ENCODE measurements at places on chromosomes 3 and 15.

DNA sequence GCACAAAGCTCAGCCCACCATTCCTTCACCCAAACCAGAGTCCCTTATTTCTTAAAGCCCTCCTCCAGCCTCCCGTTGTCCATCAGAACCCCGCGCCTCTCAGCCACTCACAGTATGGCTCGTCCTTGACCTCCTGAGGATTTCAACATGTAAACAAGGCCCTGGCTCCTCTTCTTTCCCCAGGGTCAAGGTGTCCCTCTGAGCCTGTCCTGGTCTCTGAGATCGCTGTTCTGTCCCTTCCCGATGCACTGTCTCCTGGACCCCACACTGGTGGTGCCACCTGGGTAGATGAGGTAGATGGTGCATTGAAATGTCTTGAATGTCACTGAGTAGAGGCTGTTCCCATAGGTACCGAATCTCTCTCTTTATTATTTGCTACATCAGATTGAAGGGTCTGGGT is 32.9 kb downstream of the MEX3B start:
- DNase-seq, result no peak

DNA sequence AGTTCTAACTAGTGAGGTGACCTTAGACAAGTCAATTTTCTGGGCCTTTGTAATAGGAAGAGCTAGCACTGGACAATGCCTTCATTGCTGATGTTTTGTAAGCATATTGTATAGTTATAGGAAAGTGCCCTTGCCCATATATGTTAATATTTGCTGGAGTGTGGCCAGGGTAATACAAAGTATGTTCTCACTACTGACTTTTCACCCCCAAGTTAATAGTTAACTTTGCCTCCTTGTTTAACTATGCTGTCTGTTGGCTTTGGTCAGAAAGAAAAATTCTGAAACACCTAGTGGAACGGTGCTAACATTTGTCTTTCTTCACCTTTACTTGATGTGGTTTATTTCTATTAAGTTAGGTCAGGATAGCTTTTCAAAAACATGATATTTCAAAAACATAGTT is 287.4 kb upstream of the CTNNB1 start:
- no peak for DNase-seq

GRCh38 chr15:80613762-80614365 is 81.2 kb upstream of the ABHD17C start:
- no peak for DNase-seq

DNA sequence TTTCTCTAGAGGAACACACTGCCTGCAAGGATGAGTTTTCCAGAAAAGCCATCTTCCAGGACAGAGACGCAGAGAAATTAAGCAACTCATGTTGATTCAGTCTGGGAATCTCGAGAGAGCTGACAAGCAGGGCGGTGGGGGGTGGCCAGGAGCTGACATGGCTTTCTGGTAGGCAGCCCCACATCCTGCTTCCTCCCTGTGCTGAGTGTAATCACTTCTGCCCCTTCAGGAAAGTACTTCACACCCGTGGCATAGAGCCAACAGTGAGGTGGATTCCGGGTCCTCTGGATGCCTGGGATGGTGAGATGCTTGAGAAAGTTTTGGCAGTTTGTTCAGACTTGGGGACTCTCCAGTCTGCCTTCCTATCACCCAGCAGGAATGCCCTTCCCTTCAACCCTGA is 221.1 kb downstream of the SLCO3A1 start:
- no peak for DNase-seq

GRCh38 chr3:148790851-148791735 is 36.5 kb upstream of the CPB1 start:
- no peak for DNase-seq

GRCh38 chr3:170058127-170058526 is 20.3 kb downstream of the GPR160 start:
- DNase-seq, result no peak

DNA sequence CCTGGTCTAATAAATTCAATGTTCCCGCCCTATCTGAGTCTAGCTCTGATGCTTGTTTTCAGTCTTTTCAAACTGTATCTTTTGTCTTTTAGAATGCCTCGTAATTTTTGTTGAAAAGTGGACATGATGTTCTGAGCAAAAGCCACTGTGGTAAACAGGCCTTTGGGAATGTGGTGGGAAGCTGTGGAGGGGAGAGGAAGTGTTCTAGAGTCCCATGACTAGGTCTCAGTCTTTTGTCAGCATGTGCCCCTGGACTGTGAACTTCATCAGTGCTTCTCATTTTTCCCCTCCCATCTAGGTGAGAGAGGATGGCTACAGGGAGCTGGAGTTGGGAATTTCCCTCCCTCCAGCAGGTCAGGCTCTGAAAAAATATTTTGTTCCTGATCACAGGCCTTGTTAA is 33.7 kb downstream of the SUSD5 start:
- no peak for DNase-seq

DNA sequence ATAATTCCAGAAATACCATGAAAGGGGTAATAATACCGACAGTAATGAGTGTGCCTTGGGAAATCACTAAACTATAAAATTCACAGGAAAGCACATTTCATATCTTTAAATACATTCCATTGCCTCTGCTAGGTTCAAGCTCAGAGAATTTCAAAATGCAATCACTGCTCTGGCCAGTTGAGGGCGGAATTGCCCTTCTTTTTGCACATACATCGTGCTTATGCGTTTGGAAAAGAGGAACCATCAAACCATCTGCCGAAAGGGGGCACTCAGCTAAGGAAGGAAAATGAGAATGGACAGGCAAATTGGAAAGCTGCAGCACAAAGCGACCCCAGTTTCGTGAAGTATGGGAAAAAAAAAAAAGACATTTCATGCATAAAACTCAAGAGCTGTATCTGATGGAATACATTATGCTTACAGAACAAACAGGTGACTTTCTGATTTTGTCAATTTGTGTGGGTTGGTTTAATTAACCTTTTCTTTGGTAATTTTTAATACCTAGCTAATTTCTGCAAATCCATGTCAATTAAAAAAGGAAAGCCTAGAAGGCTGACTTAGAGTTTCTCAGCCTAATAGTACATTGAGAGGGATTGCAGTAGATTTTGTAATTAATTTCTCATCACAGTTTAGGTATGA is 61.4 kb downstream of the TUSC7 start:
- peak; percentile 42 for DNase-seq

- DNase-seq, result no peak
Observed at GRCh38 chr3:171883893-171884279, 40.7 kb downstream of the TMEM212 start.

- DNase-seq, result no peak
Observed at GRCh38 chr15:99763827-99764226, 30.6 kb upstream of the LYSMD4 start.

- no peak for DNase-seq
Observed at GRCh38 chr3:34382859-34383258, 584.4 kb downstream of the PDCD6IP start.

GRCh38 chr3:99475229-99475628 is 163.2 kb upstream of the COL8A1 start:
- DNase-seq, result peak; percentile 12

DNA sequence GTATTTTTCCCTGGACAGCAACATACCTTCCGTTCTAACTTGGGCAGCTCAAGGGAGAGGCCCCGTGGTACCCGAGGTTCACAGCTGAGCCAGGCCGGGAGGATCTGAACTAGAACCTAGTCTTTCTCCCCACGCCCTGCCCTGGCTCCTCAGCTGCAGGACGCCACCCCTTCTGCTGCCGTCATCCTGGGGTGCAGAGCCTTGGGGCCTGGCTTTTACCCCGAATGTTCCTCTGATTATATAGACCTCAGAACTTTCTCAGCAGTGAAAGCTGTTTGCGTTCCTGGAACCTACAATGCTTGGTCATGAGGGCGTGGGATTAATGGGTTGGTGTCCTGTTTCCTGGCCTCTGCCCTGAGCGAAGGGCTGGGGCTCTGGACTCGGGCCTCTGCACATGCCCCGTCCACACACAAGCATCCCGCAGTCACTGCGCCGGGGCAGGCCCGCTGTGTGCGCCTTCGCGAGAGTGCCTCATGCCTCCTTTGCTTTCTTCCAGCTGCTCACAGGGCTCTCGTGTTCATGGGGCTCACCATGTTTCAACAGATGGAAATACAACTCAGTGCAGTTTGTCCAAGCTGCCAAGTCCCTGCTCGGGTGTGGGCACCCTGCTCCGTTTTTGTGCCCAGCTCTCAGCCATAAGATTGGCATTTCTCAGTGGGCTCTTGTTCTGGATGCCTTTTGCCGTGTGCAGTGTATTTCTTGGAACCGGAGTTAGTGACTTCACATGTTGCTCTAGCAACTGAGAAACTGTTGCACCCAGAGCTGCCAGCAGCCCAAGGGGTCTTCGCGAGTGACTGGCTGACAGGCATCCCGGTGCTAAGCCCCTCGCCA is 20.4 kb downstream of the SYNM start:
- no peak for DNase-seq

DNA sequence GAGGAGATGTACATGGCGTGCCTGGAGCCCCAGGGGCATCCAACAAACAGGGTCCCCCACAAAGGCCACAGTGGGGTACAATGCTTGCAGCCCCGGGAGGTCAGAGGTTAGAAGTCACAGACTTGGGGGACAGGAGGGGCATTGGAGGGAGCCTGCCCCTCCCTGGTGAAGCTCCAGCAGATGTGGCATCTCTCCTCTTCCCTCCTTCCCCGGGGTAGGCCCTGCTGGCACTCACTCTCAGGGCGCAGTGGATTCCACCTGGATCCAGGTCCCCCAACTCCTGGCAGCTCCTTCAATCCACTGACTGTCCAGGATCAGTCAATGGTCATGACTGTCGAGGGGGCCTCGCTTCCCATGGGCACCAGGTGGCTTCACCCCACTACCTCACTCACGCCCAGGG is 32.2 kb downstream of the RGMA start:
- no peak for DNase-seq

DNA sequence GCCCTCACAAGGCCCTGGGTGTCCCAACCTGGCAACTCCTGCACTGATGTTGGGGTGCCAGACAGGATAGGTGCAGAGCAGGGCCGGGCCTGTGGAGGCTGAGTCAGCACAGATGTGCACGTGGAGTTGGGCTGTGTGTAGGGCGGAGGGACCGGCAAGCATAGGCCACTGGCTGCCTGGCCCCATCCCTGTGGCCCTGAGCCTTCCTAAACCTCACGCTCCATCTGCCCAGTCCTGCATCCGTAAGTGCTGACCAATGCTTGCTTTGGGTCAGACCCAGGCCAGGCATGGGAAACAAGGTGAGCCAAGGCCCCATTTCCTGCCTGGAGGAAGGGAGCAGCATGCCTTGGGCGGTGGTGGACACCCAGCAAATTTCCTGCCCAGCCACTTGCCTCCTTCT is 5.8 kb upstream of the IQSEC1 start:
- DNase-seq, result no peak

DNA sequence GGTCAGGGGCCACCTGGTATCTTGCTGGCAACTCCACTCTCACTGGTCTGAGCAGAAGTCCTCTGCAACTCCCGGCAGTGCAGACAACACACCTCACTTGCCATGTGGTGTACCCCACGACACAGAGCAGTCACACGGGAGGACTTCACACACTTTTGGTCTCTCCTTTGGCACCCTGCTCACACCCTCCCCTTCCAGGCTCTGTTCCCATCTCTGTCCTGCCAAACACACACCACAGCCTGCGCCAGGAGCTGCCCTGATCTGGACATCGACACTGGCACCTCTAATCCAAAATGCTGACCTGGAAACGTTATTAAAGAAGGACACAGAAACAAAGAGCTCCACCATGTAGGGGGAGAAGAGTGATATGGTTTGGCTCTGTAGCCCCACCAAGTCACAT is 57.2 kb downstream of the SLC41A3 start:
- DNase-seq, result no peak

DNA sequence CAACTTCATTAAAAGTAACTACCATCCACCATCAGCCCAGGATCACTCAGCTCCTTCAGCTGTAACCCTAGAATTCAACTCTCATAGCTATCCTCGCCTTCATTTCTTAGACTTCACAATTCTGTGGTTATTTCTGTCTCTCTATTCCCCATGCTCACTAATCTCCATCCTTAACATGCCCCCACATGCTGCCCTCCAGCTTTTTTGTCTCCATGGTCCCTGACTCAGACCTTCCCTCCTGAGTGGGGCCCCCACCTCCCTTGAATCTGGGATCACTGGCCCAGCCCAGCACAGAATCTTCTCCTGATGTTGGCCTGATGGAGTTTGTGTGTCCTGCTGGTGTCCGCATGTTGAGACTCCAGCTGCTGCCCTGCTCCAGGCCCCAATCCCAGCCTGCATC is 41.7 kb downstream of the CHST14 start:
- no peak for DNase-seq

DNA sequence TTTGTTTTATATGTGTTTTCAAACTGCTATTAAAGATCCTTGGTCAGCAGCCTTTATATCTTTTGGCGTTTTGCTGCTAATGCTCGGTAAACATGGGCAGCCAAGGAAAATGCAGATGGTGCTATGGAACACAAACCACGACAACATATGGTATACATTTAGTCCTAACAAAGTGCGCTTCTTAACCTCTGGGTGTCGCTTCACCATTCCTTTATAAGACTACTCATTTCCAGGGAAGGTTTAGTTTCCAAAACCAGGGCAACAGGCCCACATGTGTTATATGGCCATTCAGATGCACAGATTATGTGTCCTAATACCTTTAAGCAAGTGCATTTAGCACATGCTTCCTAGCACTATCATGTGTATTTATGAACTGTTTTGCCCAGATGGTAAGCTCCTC is 14.7 kb downstream of the SHOX2 start:
- DNase-seq, result no peak

GRCh38 chr3:98855806-98856400 is 45.6 kb downstream of the DCBLD2 start:
- peak; percentile 85 for DNase-seq

- no peak for DNase-seq
Observed at GRCh38 chr3:77799278-77799677, 759.4 kb downstream of the ROBO2 start.

GRCh38 chr15:48862705-48863104 is 15.2 kb upstream of the EID1 start:
- DNase-seq, result no peak

- DNase-seq, result no peak
Observed at GRCh38 chr3:100463646-100464155, 28.7 kb upstream of the TMEM45A start.

DNA sequence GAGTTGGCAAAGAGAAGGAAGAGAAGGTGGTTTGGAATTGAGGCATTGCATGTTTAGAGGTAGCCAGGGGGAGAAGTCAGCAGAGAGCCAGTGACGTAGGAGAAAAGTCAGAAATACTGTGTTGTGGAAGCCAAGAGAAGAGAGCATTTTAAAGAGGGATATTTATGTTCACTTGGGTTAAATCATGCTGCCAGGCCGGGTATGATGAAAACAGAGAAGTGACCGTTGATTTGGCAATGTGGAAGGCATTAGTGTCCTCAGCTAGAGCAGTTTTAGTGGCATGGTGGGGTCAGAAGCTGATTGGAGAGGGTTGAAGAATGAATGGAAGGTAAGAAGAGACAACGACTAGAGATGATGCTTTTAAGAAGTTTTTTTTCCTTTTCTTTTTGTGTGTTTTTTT is 24.5 kb downstream of the RASA2 start:
- no peak for DNase-seq

DNA sequence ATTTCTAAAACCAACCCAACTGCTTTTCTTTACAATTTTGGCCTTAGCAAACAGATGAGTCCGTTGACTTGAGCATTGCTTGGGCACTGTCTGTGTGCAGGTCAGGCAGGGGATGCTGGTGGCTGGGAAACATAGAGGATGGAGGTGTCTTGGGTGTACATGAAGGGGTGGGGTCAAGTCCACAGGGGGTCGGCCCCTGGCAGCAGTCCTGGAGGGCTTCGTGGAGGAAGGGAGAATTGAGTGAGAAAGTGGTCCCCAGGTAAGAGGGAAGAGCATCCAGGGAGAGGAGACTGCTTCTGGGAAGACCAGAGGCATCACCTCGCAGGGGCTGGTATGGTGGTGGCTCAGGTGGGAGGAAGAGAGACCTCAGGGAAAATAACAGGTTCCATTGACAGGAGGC is 144.8 kb downstream of the TJP1 start:
- no peak for DNase-seq

GRCh38 chr3:114518206-114518808 is 224.5 kb downstream of the TIGIT start:
- no peak for DNase-seq
